ENCODE measurements at places on chromosomes 4 and X.

DNA sequence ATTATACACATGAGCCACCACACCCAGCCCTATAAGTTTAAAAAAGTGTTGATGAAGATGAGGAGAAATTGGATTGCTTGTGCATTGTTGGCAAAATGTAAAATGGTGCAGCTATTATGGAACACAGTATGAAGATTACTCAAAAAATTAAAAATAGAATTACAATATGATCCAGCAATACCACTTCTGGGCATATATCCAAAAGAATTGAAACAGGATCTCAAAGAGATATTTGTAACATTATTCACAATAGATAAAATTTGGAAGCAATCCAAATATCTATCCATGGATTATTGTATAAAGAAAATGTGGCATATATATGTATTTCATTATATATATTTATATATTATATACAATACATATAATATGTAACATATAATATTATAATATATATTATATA lies 515.6 kb upstream of the GNPDA2 start:
- no peak for DNase-seq

DNA sequence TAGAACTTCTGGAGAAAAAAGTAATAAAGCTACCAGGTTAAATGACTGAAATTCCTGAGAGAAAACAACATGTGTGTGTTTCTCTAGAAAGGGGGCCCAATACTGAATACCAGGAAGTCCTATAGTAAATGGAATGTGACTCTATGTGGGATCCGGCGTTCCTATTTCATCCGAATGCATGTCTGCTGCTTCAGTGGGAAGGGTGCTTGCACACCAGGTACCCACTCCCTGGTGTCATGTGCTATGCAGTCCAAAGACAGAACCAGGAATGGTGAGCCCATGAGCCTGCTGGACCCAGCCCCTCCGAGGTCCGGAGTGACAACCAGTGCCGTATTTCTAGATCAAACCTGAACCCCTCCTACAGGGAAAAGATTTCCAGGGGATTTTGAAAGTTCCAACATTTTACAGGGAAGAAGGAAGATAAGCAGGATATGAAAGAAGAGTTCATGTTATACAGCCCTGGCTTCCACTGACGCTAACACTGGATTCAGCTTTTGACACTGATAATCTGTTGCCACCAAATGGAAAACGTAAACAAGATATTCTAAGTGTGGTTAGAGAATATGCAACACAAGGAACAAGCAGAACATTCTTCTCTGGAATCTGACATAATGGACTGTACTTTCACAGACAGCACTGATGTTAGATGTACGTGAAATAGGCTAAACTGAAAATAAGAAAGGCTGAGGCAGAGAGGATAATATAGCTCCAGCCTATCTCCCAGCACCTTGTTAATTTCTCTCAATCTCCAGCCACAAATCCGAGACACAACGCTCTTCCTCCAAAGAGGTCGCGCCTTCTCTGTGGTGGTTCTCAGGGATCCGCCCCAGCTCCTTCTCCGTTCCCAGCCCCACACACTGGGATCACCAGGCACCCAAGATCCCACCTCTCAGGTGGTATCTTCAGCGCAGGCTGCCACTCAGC lies 725 bp upstream of the CXCL1 start:
- DNase-seq: no peak

- DNase-seq: no peak
Observed at GRCh38 chrX:8377041-8377440, 87.6 kb upstream of the VCX3B start.

DNA sequence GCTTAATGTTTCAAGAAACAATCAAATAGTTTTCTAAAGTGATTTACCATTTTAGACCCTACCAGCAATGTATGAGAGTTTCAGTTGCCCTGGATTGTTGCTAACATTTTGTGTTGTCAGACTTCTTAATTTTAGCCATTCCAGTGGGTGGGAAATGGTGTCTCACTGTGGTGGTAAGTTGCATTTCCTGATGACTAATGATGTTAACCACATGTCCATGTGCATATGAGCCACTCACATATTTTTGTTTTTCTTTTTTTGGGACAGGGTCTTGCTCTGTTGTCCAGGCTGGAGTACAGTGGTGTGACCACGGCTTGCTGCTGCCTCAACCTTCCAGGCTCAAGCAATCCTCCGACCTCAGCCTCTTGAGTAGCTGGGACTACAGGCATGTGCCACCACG lies 48.3 kb downstream of the MED28 start:
- no peak for DNase-seq

GRCh38 chr4:142236268-142236667 lies 599.9 kb downstream of the IL15 start:
- DNase-seq: no peak

- no peak for DNase-seq
Observed at GRCh38 chr4:87734936-87735335, 64.4 kb upstream of the IBSP start.
